ENCODE measurements at places on chromosomes 5 and 9. TPM values are rescaled to one million over a fixed set of nuclear protein-coding genes. Genes with fewer than 3 reads are reported as not detected.

DNA sequence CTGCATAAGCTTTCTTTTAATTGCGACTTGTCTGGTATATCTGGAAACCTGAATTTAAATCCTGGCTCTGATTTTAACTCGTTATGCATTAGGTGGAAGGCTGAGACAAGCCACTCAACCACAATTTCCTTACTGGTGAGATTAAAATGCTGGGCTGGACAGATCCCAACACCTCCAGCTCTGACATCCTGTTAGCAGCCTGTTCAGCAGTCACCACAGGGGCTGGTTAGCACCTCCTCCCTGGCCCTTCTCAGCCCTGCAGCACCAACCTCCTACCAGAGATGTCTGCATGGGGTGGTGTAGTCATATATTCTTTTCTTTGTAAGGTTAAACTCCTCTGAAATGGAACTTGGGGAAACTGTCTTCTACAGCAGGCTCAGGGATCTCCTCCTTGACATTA, 156.5 kb upstream of the NFIL3 start:
- no peaks in the 10 kb centered on the region for H3K27me3 ChIP-seq
- H3K4me3 ChIP-seq = no peak overlapping the region
- H3K27ac ChIP-seq = no peak overlapping the region
- H3K4me1 ChIP-seq = no peaks in the 10 kb centered on the region

GRCh38 chr5:21173036-21173435, 1185.0 kb upstream of the CDH18 start:
- no peaks in the 10 kb centered on the region for H3K36me3 ChIP-seq
- DNase-seq = no peak
- no peaks in the 10 kb centered on the region for H3K27me3 ChIP-seq
- no peak overlapping the region for H3K4me3 ChIP-seq
- H3K4me1 ChIP-seq = no peaks in the 10 kb centered on the region
- no peak overlapping the region for H3K27ac ChIP-seq

- no peaks in the 10 kb centered on the region for H3K36me3 ChIP-seq
- no peak overlapping the region for H3K27ac ChIP-seq
- H3K27me3 ChIP-seq = no peaks in the 10 kb centered on the region
- H3K4me3 ChIP-seq = no peak overlapping the region
Measured at GRCh38 chr5:8843771-8844170, 702.1 kb downstream of the SEMA5A start.

Gene BHMT
- not detected for total RNA-seq

GRCh38 chr9:134403292-134403681, 77.0 kb downstream of the RXRA start:
- no peaks in the 10 kb centered on the region for H3K27me3 ChIP-seq
- no peak overlapping the region for H3K27ac ChIP-seq
- H3K4me1 ChIP-seq = peaks cover 11% of the 10 kb centered on the region
- no peak for DNase-seq
- H3K36me3 ChIP-seq = no peaks in the 10 kb centered on the region

DNA sequence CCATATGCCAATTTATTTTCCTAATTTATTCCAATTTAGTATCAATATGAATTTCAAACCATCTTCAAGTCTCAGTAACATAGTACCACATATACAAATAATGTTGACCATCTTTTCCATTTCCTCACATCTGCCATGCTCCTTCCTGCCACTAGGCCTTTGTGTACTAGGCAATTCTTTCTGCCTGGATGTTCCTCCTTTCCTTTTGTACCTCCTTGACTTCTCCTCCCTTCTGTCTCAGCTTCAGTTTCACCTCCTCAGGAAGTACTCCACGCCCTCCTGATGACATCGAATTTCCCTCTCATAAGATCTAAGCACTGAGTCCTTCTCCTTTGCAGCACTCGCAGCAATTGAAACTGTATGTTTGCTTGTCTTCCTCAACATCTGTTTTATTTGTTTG, 53.9 kb downstream of the MEF2C start:
- H3K27me3 ChIP-seq = no peaks in the 10 kb centered on the region
- 0 out of 2 replicates have a peak overlapping the region, but pooled peaks have one; percentile 5 for H3K4me3 ChIP-seq
- no peaks in the 10 kb centered on the region for H3K36me3 ChIP-seq
- peak overlapping the region; percentile 80 for H3K27ac ChIP-seq
- no peak for DNase-seq
- peaks cover 44% of the 10 kb centered on the region for H3K4me1 ChIP-seq

- no peaks in the 10 kb centered on the region for H3K4me1 ChIP-seq
- no peak for DNase-seq
- H3K27ac ChIP-seq = no peak overlapping the region
- H3K36me3 ChIP-seq = no peaks in the 10 kb centered on the region
- no peak overlapping the region for H3K4me3 ChIP-seq
Measured at GRCh38 chr5:77376609-77377300, 115.4 kb downstream of the WDR41 start.

- peak; percentile 39 for DNase-seq
- H3K36me3 ChIP-seq = no peaks in the 10 kb centered on the region
- no peaks in the 10 kb centered on the region for H3K27me3 ChIP-seq
- H3K4me3 ChIP-seq = no peak overlapping the region
- H3K4me1 ChIP-seq = no peaks in the 10 kb centered on the region
Measured at GRCh38 chr9:3968891-3969290, 331.0 kb downstream of the GLIS3 start.

GRCh38 chr9:94904806-94905205, 178.3 kb downstream of the AOPEP start:
- no peaks in the 10 kb centered on the region for H3K36me3 ChIP-seq
- no peak overlapping the region for H3K4me3 ChIP-seq
- H3K27me3 ChIP-seq = no peaks in the 10 kb centered on the region
- H3K4me1 ChIP-seq = peaks cover 33% of the 10 kb centered on the region

- H3K36me3 ChIP-seq = 0 out of 2 replicates have a peak, but pooled peaks cover 5% of the 10 kb centered on the region
- no peak overlapping the region for H3K4me3 ChIP-seq
- H3K27ac ChIP-seq = no peak overlapping the region
- no peak for DNase-seq
- no peaks in the 10 kb centered on the region for H3K4me1 ChIP-seq
Measured at GRCh38 chr5:1824109-1824821, 23.1 kb downstream of the NDUFS6 start.

Gene EPB41L4A
- 0.87 TPM for total RNA-seq

DNA sequence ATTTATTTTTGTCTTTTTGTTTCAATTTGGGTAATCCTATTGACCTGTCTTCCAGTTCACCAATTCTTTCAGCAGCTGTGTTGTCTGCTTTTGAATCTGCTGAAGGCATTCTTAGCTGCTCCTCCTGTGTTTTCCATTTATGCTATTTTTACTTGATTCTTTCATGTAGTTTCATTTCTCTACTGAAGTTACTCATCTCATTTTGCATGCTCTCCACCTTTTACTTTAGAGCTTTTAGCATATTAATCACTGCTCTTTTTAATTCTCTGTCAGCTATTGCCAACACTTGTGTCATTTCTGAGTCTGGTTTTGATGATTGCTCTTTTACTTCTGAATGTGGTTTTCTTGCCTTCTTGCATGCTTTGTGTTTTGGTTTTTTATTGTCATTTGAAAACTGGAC, 496.0 kb upstream of the CLINT1 start:
- H3K4me3 ChIP-seq = no peak overlapping the region
- no peak for DNase-seq
- H3K27ac ChIP-seq = no peak overlapping the region
- no peaks in the 10 kb centered on the region for H3K27me3 ChIP-seq
- no peaks in the 10 kb centered on the region for H3K36me3 ChIP-seq
- H3K4me1 ChIP-seq = no peaks in the 10 kb centered on the region

DNA sequence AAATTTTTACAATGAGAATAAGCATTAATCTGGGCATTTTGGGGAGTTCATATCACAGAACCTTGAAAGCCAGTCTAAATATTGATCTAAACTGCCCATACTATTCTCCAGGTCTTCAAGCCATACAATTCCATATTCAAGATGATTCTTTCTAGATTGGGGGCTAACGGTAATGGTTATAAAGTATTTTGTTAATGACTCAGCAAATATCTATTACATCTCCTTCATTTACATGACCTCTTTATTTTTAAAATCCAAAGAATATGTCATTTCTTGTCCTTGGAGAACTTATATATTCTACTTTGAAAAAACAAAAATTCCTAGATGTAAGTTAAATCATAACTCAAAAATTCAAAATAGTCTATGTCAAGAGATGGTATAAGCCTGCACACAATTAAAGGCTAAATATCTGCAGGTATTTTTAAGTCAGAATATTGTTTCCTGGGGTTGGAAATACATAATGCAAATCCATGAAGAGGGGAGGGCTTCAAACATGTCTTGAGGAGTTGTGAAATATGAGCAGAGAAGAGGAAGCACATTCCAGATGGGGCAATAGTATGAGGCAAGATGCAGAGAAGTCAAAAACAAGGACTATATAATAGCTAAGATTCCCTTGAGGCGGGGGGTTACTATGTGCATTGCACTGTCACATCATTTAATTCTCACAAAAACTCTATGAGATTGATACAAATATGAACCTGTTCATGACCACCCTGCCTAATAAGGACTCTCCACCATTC, 526.4 kb downstream of the NR2F1-AS1 start:
- H3K27me3 ChIP-seq = no peaks in the 10 kb centered on the region
- DNase-seq = no peak
- H3K4me3 ChIP-seq = no peak overlapping the region
- H3K36me3 ChIP-seq = no peaks in the 10 kb centered on the region
- H3K27ac ChIP-seq = peak overlapping the region; percentile 51

DNA sequence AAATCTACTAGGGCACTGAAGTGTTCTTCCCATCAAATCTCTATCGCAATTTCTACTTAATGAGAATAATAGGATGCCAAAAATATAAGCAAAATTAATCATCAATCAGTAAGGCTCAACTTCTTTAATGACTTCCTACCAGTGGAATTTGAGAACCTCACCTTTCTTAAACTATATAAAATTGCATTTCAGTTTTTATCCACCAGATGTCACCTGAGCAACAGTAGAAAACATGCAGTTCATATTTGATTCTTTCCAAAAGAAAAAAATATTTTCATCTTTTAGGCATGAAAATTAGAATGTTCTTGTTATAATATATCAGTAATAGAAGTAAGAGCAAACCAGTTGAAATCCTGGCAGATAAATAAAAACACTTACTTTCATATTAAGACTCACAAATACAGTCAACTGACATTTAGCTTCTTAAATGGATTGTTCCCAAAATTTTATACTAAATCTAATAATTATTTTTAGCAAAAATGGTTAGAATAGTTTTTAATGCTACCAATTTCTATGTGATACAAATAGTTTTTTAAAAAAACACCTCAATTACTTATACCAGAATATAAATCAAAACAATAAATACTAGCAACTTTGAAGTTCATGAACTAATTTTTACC, 13.4 kb upstream of the CCDC112 start:
- no peaks in the 10 kb centered on the region for H3K36me3 ChIP-seq
- peak; percentile 38 for DNase-seq
- peaks cover 2% of the 10 kb centered on the region for H3K27me3 ChIP-seq
- no peak overlapping the region for H3K27ac ChIP-seq
- no peaks in the 10 kb centered on the region for H3K4me1 ChIP-seq
- no peak overlapping the region for H3K4me3 ChIP-seq

Gene C1QTNF2
- total RNA-seq = 0.44 TPM

GRCh38 chr9:69379270-69379982, 54.4 kb downstream of the ENTREP1 start:
- no peaks in the 10 kb centered on the region for H3K27me3 ChIP-seq
- H3K4me1 ChIP-seq = no peaks in the 10 kb centered on the region
- H3K27ac ChIP-seq = no peak overlapping the region
- H3K36me3 ChIP-seq = no peaks in the 10 kb centered on the region
- no peak overlapping the region for H3K4me3 ChIP-seq

DNA sequence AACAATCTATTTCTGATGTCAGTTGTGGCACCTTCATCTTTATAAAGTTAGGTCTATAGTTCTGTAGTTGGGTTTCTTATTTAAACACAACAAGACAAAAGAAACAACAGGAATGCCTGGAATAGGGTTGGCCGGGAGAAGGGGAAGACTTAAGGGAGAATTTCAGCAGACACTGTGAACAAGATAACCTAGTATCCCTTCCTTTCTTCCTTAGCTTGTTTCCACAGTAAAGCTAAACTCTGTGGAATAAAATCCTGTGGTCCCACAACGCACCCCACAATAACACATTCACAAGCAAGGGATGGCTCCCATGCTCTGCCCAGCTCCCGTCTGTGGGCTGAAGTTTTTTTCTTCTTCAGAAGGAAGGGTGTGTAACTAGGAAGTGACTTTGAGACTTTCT, 124.9 kb upstream of the SMARCA2 start:
- H3K27ac ChIP-seq = no peak overlapping the region
- H3K36me3 ChIP-seq = no peaks in the 10 kb centered on the region
- no peaks in the 10 kb centered on the region for H3K4me1 ChIP-seq
- no peak overlapping the region for H3K4me3 ChIP-seq
- DNase-seq = no peak
- no peaks in the 10 kb centered on the region for H3K27me3 ChIP-seq

DNA sequence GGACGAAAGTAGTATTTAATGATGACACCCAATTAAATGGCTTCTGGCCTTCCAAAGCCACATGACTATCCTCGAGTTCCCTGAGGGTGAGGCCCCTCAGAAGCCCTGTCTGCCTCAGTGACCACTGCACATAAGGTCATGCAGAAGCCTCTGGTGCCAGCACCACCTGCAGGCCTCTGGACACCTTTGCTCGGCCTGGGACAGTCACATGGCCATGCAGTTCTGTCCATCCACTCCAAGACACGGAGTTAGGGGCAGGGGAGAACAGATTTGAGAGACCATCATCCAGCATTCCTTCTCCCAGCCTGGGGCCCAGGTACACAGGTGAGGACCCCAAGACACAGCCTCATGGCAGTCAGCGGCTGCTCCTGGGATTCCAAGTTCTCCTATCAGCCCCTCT, 145.0 kb downstream of the ROR2 start:
- H3K4me1 ChIP-seq = no peaks in the 10 kb centered on the region
- DNase-seq = no peak
- H3K36me3 ChIP-seq = no peaks in the 10 kb centered on the region
- H3K27me3 ChIP-seq = no peaks in the 10 kb centered on the region
- no peak overlapping the region for H3K4me3 ChIP-seq

Gene NPDC1
- 43.5 TPM for total RNA-seq

GRCh38 chr5:116953251-116953930, 378.8 kb upstream of the SEMA6A start:
- no peak overlapping the region for H3K27ac ChIP-seq
- H3K4me3 ChIP-seq = no peak overlapping the region
- no peaks in the 10 kb centered on the region for H3K36me3 ChIP-seq
- no peaks in the 10 kb centered on the region for H3K27me3 ChIP-seq
- no peak for DNase-seq

- no peaks in the 10 kb centered on the region for H3K36me3 ChIP-seq
- H3K27ac ChIP-seq = no peak overlapping the region
- DNase-seq = no peak
- no peaks in the 10 kb centered on the region for H3K4me1 ChIP-seq
- H3K27me3 ChIP-seq = no peaks in the 10 kb centered on the region
- H3K4me3 ChIP-seq = no peak overlapping the region
Measured at GRCh38 chr9:87844506-87844905, 38.2 kb upstream of the SPATA31E1 start.
